Activated CD4-positive, CD25-positive, alpha-beta regulatory T cell treated with anti-CD3 and anti-CD28 coated beads, Interleukin-2, amount 50 U/mL, for 24 hours (primary cell): ENCODE measurements at places on chromosomes 5 and 9.

- ATAC-seq, result no peak
These were observed 294.2 kb downstream of the ICE1 start for GRCh38 chr5:5716665-5717064.

- no peak for ATAC-seq
These were observed 988 bp downstream of the OXCT1 start for GRCh38 chr5:41869151-41869723.

GRCh38 chr9:90847971-90848370 is 46.4 kb downstream of the SYK start:
- ATAC-seq, result no peak

DNA sequence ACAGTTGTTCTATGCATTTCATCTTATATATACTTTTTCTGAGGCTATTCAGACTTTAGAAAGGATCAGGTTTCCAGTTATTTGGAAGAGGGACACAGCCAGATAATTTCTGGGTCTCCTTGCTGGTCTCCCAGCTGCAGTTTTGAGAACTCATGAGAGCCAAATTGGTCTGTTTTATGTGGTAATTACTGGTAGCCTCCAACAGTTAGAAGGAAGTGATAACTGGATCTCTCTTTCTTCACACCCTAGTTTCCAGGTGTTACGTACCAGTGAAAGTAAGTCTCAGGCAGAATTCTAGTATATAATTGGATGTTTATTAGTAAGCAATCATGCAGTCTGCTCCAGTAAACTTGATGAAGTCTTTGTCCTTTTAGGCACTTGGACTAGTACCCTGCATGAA is 63.2 kb upstream of the RPS23 start:
- ATAC-seq, result no peak
